ENCODE measurements at places on chromosomes 1 and 21.

- no peak for DNase-seq
Measured at GRCh38 chr1:209752890-209753289, 3.0 kb upstream of the TRAF3IP3 start.

DNA sequence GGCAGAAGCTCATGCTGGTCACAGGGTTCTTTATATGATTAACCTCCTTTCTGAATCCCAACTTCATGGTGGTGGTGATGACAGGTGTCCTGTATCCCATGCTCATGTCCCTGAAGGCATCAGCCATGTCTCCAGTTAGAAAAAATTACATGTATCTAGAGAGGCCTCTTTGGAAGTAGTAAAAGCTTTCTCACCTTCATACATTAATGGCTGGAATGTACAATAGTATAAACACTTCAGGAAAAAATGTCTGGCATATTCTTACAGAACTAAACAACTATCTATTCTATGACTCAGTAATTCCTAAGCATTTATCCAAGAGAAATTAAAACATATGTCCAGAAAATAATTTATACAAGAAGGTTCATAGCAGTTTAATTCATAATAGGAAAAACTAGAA is 34.0 kb downstream of the ADAM30 start:
- no peak for DNase-seq

DNA sequence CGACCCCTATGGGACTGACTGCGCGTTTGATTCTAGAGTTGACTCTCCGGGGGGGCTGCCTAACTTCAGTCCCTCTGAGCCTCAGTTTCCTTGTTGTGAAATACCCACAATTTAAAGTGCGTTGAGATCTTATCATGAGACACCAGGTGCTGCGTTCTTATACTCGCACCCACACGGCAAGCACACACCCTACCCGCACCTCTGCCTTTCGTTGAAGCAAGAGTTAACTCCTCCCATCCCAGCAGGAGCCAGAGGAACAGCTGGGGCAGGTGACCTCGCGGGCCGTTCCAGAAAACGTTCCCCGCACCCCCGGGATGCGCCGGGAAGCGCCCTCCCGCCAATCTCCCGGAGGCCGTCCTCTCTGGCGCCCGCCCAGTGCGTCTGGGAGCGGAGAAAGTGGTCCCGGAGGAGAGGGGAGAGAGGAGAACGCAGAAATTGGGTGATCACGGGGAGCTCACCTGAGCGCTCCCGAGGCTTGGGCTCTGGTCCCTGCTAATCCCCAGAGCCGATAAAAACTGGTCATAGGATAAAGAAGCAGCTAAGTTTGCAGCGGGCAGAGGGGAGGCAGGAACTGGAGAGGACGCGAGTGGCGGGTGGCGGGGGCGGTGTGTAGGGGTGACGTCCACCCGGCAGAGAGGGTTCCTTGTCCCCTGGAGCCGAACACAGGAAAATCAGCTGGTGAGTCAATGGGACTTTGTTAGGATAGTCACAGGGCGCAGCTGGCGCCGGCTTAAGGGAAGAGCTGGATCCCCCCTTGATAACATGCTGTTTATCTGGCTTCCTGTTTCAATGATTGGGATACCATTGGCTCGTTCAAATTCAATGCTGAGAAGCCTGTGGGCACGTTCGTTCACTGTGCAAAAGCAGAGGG is 869 bp downstream of the NAV1 start:
- DNase-seq = peak; percentile 81

- DNase-seq = peak; percentile 44
Measured at GRCh38 chr1:1858382-1859086, 32.4 kb downstream of the GNB1 start.

GRCh38 chr1:203590603-203591002 is 36.0 kb upstream of the ATP2B4 start:
- no peak for DNase-seq
